Epithelial cell of esophagus (primary cell): ENCODE measurements at places on chromosomes 16 and 17.

DNA sequence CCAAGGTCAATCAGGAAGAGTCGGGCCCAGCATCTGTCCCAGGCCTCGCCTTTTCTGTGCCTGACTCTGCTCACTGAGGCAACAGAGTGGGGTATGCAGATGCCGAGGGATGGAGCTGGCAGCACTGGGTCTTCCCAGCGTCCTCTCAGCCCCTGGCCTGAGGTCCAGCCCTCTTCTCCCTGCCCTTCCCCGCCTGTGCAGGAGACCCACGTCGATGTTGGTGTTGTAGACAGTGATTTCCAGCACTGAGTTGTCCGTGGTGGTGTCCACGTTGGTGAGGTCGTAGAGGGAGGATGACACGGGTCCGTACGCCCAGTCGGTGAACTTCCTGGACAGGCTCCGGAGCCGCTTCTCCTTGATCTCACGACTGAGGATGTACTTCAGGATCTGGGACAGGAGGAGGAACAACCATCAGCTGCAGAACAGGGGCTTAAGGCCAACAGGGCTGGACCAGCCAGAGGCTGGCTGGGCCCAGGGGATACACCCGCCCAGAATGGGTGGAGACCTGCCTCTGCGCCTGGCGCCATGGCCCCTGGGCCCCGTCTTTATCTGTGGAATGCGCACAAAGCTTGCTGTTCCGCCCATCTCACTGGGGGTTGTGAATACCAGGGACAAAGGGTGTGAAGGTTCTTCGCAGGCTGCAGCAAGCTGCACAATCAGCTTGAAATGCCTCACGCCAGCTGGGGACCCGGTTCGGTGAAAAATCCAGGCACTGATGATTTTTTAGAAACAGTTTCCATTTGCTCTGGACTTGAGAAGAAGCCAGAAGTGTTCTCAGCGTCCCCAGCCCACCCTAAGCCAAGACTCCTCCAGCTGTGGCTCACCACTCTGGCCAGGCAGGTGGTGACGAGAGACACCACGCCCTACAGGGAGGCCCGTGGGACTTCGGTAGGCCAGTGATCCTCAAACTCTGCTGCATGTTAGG lies 27.5 kb downstream of the TRPV3 start:
- DNase-seq: no peak

DNA sequence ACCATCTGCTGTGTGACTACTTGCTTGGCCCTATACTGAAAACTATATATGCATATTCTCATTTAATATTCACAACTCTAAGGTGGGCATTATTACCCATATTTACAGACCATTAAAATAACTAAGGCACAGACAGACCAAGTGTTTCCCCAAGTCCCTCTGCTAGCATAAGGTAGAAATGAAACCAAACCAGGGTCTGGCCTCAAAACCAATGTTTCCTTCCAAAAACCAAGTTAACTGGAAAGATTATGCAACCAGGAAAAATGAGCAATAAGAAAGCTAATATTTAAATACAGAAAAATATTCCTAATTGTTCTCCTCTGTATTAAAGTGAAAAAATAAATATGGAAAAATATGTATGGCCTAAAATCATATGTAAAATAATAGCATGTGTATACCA lies 50.1 kb downstream of the XPO6 start:
- no peak for DNase-seq

DNA sequence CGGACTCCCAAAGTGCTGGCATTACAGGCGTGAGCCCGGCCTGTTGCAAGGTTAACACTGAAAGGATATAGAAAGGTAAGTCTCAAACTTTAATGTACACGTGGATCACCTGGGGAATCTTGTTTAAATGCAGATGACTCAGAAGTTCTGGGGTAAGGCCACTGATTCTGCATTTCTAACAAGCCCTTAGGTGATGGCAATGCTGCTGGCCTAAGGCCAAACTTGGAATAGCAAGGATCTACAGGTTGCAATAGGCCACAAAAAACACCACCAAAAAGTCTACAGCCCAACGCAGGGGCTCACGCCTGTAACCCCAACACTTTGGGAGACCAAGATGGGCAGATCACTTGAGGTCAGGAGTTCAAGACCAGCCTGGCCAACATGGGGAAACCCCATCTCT lies 4.2 kb downstream of the CMTM4 start:
- peak; percentile 95 for DNase-seq

- peak; percentile 66 for DNase-seq
Measured at GRCh38 chr17:68613739-68614298, 12.7 kb upstream of the FAM20A start.

- no peak for DNase-seq
Measured at GRCh38 chr17:79841369-79842135, 2.3 kb upstream of the CBX4 start.

DNA sequence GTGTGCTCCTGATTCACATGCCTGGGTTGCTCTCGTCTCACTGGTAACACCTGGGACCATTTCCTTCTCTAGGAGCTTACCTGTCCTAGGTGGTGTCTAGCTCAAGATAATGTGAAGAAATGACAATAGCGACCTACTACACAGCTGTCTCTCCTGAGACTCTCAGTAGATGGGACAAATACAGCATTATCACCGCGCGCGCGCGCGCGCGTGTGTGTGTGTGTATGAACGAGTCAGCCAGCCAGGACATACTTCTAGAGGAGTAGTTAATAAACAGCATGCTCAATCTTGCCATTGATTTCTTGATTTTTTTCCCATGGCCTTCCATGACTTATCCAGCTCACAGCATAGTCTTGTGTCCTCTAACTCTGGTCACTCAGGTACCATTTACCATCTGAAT lies 268.6 kb downstream of the PHKB start:
- DNase-seq: no peak

DNA sequence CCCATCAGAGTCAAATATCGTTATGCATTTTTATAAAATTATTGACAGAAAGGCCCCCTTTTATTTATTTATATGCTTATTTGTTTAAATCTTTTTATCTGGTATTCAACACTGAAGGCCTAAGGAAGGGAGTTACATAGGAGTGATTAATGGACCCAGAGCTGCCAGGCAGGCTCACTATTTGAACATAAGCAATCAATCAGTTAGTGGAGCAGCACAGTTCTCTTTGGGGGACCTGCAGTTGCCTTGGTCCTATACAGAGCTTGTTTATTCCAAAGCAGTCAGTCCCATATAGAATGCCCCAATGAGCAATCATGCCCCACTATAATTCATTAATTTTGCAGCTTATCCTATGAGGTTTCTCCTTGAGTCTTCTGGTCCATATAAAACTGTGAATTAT lies 389.4 kb upstream of the GOT2 start:
- DNase-seq: no peak

DNA sequence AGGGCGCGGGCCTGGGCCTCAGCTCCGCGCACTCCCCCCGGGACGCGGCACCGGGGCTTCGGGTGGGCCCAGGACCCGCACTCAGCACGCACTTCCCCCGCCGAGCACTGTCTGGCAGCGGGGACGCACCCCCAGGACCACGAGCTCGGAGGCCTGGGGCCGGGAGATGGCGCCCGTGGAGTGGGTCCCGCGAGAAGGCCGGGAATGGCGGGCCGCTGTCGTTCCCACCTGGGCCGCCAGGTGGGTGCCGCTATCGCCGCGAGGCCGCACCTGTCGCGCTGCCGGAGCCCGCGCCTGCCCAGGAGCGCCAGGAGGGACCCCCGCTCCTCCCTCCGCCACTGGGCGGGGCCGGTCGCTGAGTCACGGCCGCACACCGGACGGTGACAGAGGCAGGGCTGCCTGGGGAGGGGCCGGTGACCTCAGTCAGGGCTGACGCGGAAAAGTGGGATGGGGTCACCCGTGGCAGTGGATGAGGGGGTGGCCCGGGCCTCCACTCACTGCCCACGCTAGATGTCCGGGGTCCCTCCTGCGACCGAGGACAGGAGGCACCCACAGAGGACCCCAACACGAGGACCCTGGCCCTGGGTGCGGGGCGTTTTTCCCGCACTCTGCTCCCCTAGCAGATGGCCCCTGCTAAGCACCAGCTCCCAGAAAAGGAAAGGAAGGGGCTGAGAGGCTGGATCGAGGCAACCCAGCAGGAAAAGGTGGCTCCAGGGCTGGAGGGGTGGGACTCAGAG lies 6.9 kb upstream of the ACTG1 start:
- peak; percentile 53 for DNase-seq

DNA sequence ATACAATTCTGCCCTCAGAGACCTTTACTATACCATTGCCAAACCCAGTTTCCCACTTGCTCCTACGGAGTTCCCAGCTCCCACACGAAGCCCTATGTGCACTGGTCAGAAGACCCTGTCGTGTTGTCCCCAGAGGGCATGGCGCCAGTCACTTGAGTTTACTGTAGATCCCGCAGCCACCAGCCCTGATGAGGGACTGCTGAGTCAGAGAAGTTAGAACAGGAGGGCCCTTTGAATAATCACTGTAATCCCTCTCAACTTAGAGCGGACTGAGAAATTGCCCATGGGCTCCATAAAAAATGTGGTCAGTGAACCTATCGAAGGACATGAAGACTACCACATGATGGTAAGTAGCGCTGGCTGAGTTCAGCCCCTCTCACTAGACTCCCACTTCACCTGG lies 9.2 kb downstream of the UBFD1 start:
- DNase-seq: no peak

DNA sequence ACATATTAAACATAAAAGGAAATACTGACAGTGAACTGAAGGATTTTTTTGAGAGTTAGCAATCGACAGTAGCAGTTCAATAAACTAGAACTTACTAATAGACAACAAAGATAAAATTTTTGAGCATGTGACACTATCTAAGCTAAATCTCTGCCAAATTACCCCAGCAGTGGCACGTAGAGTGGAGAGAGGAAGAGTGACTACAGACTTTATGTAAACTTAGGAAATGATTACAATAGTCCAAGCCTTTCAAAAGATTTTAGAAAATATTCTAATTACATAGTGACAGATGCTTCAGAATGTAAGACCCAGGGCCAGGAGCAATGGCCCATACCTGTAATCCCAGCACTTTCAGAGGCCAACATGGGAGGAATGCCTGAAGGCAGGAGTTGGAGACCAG lies 52.4 kb downstream of the CFDP1 start:
- no peak for DNase-seq

- DNase-seq: no peak
Measured at GRCh38 chr17:77231076-77231871, 90.5 kb downstream of the SEC14L1 start.

GRCh38 chr17:43721537-43722268 lies 36.9 kb downstream of the SOST start:
- DNase-seq: no peak

GRCh38 chr17:3626831-3627768 lies 8.9 kb downstream of the SHPK start:
- DNase-seq: no peak

- DNase-seq: no peak
Measured at GRCh38 chr17:31672161-31672819, 186.8 kb downstream of the COPRS start.

GRCh38 chr17:78748730-78749317 lies 33.2 kb downstream of the CYTH1 start:
- DNase-seq: peak; percentile 87

- no peak for DNase-seq
Measured at GRCh38 chr17:49755663-49756283, 8.2 kb downstream of the FAM117A start.

- DNase-seq: peak; percentile 55
Measured at GRCh38 chr17:80263253-80264204, 2.9 kb downstream of the RNF213 start.

GRCh38 chr17:16354585-16354984 lies 1.3 kb upstream of the CENPV start:
- no peak for DNase-seq

- DNase-seq: peak; percentile 97
Measured at GRCh38 chr17:38449364-38449763, 21.1 kb downstream of the ARHGAP23 start.

DNA sequence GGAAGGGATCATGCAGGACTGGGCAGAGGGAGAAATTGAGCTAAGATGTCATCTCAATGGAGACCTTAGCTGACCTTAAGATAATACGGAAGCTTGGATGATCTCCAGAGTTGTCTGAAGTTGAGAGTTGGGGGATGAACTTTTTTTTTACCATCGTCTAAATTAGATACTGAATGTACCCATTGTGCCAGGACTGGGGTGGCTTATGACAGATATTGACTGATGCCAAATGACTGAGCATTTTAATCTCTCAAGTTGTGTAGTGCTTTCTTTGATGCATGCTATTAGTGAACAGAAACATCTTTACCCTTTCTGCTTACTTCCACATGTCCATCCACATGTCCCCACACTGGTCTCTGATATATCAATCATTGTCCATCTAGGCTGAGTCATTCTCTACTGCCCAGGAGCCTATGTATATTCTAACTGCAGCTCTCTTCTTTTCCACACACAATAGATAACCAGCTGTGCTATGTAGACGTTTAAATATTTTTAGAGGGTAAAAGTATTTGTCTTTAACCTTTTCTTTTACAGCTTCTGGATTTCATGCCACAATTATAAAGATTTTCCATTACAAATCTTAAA lies 60.2 kb upstream of the ZKSCAN2 start:
- DNase-seq: no peak

DNA sequence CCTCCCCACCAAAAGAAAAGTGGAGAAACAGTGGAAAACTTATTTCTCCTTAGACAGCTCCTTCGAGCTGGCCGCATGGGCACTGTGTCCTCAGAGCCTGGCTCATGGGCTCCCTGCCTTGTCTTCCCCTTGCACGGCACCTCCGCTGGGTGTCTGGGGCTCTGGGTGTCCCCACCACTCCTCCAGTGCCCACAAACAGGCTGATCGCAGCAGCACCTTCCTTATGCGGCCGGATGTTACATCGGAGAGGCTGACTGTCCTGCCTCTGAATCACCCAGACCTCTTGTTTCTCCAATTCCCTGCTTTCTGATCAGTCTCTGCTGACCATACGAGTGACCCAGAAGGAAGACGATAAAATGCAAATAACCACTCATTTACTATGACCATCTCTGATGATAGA lies 121.7 kb downstream of the SLC39A11 start:
- no peak for DNase-seq

DNA sequence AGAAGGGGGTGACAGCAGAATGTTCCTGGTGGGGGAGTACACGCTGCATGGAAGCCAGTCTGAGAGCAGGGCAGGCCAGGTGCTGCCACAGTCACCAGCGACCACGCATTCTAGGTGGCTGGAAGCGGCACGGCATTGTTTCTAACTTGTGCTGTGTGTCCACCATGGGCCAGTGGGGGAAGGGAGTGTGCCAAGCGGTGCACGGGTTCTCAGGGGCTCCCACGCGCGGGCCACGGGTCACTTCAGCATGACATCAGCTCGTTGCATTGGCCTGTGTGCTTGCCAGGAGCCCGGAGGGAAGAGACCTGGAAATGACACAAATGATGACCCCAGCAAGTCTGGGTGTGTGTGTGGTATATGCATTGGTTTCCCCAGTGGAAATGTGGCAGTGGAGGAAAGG lies 164.9 kb upstream of the PLCG2 start:
- no peak for DNase-seq

DNA sequence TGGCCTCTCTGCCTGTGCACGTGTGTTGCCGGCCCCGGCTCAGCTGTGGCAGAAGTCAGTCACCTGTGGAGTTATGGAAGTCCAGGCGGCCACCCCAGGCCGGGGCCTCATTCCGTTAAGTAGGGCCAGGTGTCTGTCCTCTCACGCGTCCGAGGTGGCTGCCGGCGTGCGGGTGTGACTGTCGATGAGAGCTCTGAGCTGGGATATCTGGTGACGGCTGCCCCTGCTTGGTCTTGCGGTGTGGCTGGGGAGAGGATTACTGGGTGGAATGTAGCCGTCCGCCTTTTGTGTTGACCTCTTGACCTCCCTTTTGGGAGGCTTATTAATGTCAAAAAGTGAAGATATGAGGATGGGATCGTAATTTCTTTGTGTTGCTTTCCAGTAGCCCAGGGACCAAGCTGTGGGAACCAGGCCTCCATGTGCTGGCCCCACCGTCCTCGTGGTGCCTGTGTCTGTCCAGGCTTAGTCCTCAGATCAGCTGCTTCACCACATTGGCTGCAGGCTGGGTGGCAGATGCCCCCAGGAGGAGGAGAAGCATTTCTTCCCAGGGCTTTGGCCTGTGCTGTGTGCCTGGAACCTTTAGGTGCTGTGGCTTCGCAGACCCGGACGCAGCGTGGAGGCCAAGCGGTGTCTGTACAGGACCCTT lies 23.0 kb upstream of the ZNF750 start:
- no peak for DNase-seq
